Calu3 (cell line): ENCODE measurements at places on chromosomes 6 and 20. TPM values are rescaled to one million over a fixed set of nuclear protein-coding genes. Genes with fewer than 3 reads are reported as not detected.

SAMD3 gene
- total RNA-seq = not detected in 2 replicates

DNA sequence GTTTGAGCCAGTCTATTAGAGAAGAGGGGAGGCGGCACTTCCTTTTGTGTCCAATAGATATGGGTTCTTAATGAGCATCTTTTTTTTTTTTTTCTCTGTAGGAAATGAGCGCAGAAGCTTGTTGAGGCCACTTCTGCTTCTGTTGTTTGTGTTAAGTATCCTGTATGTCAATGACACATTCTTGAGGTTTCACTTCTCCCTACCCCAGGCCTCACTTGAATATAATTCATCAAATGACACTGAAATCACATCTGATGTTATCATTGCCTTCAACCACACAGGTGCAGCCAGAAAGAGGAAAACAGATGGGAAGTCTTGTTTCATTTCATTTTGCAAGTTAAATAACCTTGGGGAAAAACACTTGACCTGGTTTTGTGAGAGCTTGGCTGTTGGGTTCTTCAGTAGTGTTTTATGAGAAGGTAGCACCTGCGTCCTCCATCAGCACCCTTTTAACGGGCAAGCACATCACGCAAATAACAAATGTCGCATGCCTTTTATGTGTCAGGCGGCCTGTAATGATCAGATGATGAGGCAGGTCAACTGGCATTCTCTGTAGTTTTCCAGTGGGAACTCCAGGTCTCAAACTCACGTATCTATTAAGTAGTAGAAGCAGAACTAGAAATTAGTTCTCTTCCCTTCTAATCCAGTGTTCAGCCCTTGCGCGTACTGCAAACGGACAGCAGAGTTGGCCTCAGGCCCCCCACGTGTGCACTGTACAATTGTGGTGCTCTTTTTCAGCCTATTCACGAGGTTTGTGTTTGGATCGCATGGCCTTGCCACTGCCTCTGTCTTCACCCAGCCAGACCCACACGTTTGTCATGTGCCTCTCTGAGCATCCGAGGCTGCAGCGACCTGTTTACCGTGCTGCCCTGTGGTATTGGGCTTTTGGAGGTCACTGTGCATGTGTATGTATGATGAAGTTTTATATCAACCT, 23.5 kb downstream of the PLEKHG1 start:
- DNase-seq = no peak

GRCh38 chr6:33975661-33976436, 170.0 kb downstream of the GRM4 start:
- no peak for DNase-seq

PRPH2 gene
- not detected in 2 replicates for total RNA-seq

LY6G5B gene
- total RNA-seq = 44.6 and 45.1 TPM in 2 replicates
